Stimulated activated CD4-positive, alpha-beta T cell treated with anti-CD3 and anti-CD28 coated beads, TNF-alpha, amount 100 ng/mL, for 1 hour (primary cell): ENCODE measurements at places on chromosomes 5 and 9.

DNA sequence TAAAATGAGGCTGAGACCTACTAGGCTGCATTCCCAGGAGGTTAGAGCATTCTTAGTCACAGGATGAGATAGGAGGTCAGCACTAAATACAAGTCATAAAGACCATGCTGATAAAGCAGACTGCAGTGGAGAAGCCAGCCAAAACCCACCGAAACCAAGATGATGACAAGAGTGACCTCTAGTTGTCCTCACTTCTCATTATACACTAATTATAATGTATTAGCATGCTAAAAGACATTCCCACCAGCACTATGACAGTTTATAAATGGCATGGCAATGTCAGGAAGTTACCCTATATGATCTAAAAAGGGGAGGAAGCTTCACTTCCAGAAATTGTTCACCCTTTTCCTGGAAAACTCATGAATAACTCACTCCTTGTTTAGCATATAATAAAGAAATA, 88.6 kb downstream of the PLPPR1 start:
- DNase-seq = no peak

- DNase-seq = no peak
Observed at GRCh38 chr5:16880547-16880946, 55.5 kb downstream of the MYO10 start.

DNA sequence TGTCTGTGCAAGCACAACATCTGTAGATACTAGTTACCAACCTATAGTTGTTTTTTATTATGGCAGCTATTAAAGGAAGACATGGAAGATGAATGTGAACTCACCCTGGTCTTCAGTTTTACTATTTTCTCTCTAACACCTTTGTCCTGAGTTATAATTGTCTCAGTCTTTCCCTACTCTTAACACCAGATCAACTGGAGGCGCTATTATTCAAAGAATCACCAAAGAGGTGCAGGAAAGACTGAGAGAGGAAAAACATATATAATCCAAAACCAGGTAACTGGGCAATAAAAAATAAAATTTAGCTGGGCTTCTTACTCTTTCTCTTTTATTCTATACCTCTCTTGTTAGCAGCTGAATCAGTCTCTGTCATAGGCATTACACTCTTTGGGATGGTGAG, 134.2 kb upstream of the C6 start:
- DNase-seq = no peak

DNA sequence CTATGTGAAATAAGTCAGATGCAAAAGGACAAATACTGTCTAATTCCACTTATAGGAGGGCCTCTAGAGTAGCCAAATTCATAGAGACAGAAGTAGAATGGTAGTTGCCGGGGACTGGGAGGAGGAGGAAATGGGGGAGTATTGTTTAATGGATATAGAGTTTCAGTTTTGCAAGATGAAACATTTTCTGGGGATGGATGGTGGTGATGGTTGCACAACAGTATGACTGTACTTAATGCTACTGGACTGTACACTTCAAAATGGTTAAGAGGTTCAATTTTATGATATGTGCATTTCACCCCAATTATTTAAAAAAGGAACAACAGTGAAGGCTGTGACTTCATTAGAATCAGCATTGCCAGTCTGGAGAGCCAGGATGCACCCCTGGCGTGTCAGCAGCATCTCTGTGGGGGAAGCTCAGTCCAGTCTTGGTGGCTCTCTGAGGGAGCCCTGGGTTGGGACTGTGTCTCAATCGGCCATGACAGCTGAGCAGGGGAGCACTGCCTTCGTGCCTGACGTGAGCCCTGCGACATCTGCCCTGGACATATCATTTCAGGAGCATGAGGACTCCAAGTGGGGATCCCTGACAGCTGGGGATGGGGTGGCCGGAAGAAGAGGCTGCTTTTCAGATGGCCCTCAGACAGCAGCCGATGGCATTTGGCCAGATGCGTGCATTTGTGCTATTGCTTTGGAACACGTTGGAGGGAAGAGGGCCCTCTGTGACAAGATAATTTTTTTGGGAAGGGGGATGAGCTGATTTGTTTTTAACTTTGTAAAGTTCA, 130.8 kb upstream of the STC2 start:
- DNase-seq = no peak

DNA sequence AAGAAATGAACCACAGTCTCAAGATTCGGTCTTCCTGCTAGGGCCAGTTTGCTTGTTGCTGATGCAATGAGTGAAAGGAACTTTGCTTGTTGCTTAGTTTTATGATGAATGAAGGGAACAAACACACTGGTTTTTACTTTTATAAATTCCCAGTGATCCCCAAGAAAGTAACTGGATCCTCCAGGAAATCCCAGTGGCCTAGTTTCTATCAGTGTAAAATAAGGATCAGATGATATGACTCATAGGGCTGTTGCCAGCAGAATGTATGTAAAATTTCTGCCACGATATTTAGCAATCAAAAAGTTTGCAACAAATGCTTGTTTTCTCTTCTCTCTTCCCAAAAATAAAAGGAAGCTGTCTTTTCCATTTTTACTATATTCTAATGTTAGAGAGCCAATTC, 160.1 kb upstream of the CDKN2B start:
- no peak for DNase-seq

DNA sequence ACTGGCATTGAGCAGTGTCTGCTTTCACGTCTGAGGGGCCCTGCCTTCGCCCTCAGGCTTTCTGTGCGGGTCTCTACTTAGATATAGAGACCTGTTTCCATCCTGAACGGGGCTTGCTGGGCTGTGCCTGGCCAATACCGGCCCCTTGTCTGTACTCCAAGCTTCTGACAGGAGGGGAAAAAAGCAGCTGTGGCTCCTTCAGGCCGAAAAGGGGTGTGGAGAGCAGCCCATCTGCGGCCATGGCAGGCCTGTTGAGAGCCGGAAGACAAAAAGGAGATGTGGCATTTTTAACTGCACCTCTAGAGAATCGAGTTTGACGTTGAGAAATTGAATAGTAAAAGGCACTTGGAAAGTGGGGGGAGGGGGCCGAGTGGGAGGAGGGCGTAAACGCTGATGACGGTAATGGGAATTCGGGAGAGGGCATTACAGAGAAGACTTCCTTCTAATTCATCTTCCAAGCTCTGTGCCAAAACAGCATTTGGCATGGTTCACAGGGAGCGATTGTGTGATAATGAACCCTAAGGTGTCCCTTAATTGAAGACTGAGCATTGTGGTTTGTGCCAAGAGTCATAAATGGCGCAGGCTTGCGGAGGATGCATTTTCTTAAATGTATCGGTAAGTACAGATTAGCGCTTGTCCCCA, 25.1 kb upstream of the PRDM12 start:
- no peak for DNase-seq

DNA sequence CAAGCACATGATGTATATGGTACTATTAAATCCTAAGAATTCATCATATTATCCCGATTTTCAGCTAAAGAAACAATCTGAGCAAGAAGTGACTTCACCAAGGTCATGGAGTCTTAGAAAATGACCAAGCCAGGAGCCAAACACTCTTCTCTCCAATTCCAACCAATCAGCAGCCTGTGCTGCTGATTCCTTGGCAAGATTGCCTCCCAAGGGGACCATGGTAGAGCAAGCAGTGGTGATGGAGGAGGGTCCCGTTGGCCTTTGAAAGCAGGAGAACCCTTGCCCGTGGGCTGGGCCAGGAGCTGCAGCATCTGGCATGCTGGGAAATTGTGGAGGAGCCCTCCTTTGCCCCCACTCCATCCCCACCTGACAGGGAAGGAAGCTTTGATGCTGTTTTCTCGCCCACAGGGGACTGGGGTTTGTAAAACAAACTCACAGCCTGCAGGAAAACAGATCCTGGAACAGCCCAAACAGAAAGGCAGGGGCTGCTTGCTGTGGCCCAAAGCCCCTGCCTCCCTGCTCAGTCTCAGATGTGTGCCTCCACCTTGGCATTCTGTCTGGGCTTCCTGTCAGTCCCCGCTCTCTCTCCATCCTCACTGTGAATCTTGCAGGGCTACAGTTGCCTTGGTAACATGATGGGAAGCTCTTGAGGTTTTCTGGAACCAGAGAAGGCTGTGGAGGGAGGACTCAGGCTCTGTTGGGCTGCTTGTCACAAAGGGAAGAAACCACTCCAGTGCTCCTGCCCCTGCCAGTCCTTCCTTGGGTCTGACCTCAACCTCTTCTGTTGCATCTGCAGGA, 70.8 kb upstream of the HSPA9 start:
- no peak for DNase-seq

- no peak for DNase-seq
Observed at GRCh38 chr5:116865651-116866050, 291.0 kb upstream of the SEMA6A start.

DNA sequence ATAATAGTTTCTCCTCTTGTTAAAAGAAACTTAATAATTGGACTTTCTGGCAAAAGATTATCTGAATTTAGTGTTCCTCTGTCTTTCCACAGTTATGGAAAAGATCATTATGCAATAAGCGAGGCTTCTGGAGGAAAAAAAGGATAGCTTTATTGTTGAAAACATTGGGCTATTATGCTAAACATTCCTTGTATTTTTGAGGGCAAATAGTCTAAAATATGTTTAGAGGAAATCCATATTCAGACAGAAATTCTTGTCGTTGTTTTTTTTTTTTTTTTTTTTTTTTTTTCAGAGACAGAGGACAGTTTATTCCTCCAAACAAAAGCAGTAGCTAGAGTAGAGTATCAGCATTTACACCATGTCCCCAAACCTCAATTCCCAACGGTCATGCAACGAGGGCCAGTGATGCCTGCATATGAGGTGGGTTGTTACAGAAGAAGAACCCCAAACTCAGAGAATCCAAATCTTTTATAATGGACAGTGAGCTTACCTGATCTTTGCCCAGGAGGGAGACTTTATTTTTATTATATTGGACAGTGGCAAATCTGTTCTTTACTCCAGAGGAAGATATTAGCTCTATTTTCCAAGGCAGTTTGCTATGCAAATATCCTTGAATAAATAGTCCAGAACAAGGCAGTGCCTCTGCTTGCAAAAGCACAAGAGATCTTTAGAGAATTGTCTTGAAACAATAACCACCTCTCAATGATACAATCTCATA, 48.4 kb upstream of the CDK5RAP2 start:
- DNase-seq = no peak

- no peak for DNase-seq
Observed at GRCh38 chr9:101400120-101400519, 1.5 kb downstream of the ZNF189 start.

DNA sequence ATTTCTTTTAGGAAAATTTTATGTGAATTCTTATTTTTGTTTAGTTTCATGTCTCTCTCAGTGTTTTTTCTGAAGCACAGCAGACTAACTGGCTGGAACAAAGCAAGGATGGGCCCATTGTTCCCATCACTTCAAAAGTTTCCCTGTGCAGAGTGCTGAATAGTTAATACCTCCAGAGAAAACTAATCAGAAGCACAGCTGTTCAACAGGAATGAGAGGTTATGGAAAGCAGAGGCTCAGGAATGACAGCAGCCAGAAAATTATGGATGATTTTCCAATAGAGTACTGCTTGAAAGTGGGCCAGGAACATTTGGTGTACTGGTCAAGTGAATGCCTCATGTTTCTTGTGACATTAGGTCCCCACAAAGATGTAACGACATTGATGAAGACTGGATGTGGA, 173.0 kb upstream of the TARS1 start:
- DNase-seq = no peak

GRCh38 chr9:114033397-114034103, 44.5 kb downstream of the AMBP start:
- no peak for DNase-seq

GRCh38 chr5:26572480-26572879, 465.9 kb downstream of the CDH9 start:
- no peak for DNase-seq

GRCh38 chr9:32385152-32385884, 875 bp downstream of the ACO1 start:
- no peak for DNase-seq

DNA sequence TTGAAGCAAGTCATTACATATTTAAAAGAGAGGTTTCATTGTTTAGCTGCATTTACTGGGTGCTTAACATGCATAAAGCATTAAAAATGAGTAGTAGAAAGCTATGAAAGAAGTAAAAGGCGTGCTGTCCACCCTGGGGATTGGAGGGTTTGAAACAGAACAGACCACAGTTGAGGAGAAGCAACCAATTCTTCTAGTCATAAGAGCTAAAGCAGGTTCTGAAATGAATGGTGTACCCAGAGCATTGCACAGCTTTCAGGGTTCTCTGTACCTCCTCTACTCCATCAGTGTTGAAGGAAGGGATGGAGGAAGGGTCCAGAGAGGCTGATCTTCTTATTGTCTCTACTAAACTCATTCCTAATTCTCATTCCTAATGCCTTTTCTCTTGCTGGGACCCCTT, 68.9 kb downstream of the SH3RF2 start:
- no peak for DNase-seq

DNA sequence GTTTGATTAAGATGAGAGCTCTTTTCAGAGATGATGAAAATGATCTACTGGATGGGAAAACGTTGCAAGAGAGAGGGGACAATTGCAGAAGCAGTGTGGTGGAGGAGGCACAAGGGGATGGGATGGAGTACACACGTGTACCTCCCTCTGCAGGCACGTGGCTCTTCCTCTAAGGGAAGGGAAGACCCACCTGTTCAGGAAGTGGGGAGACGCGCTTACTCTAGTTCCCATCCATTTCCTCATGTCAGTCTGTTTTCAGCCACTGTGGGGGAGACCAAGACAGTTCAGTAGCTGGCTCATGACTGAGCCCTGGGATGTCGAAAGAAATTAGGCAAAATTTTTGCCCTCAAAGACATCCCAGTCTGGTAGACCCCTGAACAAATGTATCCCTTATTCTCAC, 619.2 kb upstream of the CLINT1 start:
- no peak for DNase-seq

- no peak for DNase-seq
Observed at GRCh38 chr9:109776391-109776790, 3.6 kb upstream of the PALM2AKAP2 start.

GRCh38 chr5:129118405-129118804, 23.9 kb downstream of the ISOC1 start:
- DNase-seq = no peak

DNA sequence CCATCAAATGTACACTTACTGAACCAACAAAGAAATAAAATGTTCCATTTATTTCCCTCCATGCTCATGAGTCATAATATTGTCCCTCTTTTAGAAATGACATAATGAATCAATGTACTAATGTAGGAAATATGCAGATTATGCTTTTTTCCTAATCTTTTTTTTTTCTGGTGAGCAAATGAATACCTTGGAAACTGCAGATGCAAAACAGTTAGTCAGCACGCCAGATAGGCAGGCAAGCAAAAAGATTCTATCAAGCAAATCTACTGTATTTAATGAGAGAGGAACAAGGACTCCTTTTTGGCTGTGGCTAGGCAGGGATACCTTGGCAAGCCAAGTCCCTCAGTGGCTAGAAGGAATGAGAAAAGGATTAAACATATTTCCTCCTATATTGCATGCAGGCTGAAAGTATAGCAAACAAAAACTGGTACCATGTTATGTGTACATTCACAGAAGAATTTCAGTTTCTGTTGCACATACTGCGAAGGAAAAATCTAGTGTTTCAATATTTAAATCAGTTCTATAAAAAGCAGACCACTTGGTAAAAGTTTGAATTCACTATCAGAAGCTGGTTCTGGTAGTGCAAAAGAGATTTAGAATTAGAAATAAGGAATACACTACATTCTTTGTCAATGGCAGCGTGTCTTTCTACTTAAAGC, 605.4 kb downstream of the TLE1 start:
- DNase-seq = no peak
